ENCODE measurements at places on chromosomes 2 and 18.

- no peak for DNase-seq
Measured at GRCh38 chr18:8899000-8899399, 193.6 kb downstream of the MTCL1 start.

DNA sequence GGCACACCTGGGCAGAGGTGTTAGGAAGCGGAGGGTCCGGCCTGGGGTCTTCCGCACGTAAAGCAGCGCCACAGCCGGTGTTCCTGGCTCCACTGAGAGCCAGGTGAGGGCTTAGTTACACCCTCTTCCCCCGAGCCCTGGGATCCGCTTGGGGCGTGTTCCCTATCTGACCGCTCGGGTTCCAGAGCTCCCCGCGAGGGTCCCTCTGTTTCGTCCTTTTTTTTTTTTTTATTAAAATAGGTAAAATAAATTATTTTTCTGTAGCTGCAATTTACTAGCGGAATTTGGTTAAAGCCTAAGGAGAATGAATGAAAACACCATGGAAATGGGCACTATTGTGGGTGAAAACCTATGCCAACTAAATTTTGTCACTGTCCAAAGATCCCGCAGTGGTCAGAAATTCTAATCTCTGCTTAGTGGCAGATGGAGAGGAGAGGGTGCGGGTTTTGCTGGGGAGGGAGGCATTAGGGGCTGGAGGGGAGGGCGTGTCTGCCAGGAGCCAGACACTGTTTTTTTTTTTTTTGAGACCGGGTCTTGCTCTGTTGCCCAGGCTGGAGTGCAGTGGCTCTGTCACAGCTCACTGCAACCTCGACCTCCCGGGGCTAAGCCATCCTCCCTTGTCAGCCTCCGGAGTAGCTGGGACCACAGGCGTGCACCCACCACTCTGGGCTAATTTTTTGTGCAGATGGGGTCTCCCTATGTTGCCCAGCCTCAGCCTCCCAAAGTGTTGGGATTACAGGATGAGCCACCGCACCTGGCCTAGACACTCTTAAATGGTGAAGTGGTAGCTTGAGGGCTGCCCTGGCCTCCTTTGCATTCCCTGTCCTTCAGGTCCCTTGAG is 834 bp downstream of the PDCL3 start:
- no peak for DNase-seq

DNA sequence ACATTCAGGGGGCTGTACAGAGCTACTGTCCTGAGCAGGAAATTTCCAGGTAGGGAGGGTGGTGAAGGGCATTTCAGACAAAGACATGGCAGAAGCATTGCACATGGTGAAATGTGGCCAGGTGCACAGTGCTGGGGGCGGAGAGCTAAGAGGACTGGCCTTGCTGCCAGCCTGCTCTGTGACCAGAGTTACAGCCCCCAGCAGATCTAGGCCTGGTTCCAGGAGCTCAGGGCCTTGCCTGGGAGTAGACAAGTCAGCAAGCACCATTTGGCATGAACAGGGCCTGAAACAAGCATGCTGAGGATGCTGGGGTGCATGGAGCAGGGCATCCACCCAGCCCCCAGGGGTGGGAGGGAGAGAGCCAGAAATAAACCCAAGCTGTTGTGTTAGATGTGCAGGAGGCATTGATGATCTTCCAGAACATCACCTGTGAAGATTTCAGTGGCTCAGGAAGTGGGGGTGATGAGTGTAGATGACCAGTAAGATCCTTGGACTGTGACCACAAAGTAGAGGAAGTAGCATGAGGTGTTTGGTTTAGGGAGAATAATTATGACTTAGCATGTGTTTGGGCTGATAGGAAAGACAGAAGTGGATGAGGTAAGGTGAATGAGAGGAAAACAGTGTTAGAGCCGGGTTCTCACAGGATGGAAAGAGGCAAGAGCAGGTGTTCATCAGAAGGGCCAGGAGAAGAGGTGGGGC is 61.1 kb downstream of the COA5 start:
- no peak for DNase-seq

DNA sequence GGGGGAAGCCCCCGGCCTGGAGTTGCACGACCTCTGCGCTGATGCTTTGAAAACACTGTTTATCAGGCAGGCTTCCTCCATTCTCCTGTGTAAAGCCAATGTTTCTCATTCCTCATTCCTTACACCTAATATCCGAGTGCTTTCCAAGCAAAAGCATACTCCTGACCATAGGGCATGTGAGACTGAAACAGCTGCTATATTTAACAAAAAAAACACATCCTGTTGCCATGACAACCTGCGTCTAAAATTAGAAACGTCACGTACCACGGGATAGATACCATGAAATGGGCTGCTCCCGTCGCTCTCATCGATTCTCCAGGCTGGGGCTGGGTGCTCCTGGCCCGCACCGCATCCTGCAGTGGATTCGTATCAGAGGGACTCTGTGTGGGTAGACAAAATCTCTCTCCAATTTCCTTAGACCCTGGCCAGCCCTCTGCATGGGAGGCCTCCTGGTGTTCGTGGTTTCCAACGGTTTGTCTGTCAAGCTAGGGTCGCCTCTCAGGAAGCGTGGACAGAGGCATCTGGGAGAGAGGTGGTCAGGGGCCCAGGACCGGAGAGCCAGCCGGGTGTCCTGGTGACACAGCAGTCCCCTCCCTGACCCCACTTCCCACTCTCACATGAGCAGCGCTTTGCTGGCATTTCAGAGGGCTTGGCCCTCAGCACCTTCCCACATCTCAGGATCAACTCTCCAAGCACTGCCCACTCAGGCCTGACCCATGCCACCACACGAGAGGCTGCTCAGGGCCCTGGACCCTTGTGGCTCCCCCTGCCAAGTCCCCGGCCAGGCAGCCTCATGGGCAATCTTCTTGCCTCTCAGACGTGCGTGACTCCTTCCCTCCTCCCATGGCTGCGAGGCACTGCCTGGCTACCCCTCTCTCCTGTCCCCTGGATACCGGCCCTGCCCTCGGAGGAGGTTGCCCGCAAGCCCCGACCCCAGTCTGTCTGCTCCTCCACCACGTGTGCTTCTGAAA is 268.1 kb downstream of the NDUFA10 start:
- DNase-seq: no peak

DNA sequence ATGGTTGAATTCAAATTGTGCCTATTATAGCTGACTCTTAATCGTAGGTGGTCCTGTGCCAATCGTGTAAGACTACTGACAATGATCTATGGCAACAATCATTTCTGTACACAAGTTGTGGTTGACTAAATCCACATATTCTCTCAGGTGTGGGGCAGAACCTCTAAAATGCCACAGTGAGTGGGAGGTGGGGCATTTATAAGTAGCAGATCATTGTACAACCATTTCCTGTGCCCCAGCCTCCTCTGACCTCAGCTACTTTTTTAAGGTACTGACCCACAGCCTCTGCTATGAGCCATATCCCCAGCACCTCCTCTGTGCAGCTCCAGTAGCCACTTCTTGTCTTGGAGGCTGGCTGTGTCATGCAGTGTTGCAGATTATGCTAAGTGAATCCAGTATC is 48.6 kb upstream of the RAPH1 start:
- no peak for DNase-seq

DNA sequence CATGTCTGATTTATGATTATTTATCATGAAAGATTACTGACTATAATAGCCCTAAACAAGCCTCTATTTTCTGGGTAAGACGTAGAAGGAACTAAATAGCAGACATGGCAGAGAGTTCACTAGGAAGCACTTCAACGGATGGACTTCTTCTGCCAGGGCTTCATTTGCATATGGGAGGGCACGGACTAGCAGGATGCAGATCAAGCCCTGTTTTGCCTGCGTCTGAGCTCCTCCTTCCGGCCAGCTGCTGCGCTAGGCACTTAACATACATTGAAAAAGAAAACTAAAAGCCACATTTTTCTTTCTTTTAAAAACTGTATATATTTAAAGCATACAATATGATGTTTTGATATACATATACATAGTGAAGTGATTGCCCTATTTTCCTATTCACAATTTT is 340.0 kb upstream of the MEX3C start:
- DNase-seq: no peak

DNA sequence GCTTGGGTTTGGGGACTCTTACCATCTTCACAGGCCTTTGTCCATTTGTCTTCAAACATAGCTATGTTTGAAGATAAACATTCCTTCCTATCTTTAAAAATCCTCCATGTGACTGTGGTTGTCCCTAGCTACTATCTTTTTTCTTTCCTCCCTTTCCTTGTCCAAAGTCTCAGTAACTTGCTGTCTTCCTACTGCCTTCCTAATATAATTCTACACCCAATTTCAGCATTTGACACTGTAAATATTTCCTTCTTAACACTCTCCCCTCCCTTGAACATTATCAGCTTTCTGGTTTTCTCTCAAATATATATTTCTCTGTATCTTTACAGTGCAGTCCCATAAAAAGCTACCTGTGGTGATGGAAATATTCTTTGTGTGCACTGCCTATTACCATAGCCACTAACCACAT is 5.3 kb upstream of the SP3 start:
- DNase-seq: no peak
